ENCODE measurements at places on chromosomes 7 and 10. TPM values are rescaled to one million over a fixed set of nuclear protein-coding genes. Genes with fewer than 3 reads are reported as not detected.
A peak's percentile ranks its signal among the peaks of the same experiment; 100 is the strongest.

Gene TRIM50
- total RNA-seq: not detected

Gene PRKCQ
- not detected for total RNA-seq

Gene TAC1
- not detected for total RNA-seq

Gene TMEM184A
- under 0.01 TPM for total RNA-seq

Gene POLR2J2
- total RNA-seq: 8.3 TPM

Gene CCDC201
- total RNA-seq: not detected

Gene LMOD2
- not detected for total RNA-seq

Gene CNTNAP2
- total RNA-seq: 7.6 TPM

Gene GPR15LG
- not detected for total RNA-seq

Gene HOXA3
- total RNA-seq: 4.0 TPM

Gene PRKAR2B
- total RNA-seq: 2.5 TPM

DNA sequence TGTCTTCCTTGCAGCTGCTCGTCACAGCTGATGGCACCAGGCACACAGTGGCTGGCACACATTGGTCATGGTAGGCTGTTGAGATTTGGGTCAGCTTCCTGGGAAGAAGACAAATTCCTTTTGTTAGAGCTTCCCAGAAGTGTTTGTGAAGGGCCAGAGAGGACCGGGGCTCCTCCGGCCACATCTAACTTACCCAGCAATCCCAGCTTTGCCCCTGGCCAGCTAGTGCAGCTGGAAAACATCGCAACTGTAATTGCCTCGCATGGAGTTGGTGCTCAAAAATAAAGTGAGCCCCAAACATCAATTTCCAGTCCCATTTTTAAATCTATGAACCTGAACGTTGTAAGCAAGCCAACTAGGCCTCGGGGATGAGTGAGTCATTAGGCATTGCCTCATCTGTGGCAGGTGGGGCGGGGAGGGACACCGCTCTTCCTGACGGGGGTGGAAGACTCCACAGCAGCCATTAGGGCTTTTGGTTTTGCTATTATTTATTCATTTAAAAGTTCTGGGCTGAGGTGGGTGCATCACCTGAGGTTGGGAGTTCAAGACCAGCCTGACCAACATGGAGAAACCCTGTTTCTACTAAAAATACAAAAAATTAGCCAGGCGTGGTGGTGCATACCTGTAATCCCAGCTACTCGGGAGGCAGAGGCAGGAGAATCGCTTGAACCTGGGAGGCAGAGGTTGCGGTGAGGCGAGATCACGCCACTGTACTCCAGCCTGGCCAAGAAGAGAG lies 12.4 kb downstream of the CPA5 start:
- DNase-seq: peak; percentile 62

DNA sequence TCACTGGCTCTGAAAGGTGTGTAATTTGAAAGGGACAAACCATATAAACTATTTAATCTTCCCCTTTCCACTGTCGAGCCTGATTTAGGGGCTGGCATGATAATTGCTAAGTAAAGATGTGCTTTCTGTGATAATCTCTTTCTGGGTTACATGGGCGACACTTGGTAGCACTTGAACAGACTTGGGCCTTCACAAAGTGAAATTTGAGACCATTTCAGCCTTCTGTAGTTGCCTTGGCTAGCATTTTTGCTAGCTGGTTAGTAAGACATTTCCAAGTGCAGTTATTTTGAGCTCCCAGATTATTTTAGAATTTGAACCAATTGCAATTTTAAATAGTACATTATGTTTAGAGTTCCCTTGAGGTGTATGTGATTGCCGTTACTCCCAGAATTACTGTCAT lies 432.7 kb upstream of the GALNT17 start:
- DNase-seq: no peak

- DNase-seq: no peak
These were observed 209.4 kb upstream of the FOXK1 start for GRCh38 chr7:4472728-4473127.

GRCh38 chr10:126924915-126925300 lies 19.7 kb downstream of the DOCK1 start:
- peak; percentile 92 for DNase-seq

GRCh38 chr7:140004672-140005071 lies 58.1 kb downstream of the PARP12 start:
- DNase-seq: no peak

GRCh38 chr7:139340808-139341057 lies 404 bp upstream of the FMC1 start:
- DNase-seq: no peak

DNA sequence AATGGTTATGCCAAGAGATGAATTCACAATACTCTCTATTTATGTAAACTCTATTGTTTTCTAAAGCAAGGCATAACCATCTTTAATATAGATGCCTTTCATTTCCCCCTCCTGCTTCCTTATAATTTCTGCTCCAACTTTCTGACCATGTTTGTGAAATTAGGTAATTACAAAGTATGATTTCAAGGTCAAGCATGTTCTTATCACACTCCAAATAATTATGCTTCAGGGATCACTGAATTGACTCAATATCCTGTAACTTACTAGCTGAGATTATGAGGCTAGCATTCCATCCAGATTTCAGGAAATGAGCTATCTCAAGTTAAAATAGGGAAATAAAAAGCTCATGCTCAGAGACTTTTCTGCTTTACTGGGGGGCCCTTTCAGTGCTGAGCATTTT lies 655.9 kb upstream of the IGFBP3 start:
- no peak for DNase-seq

GRCh38 chr10:31939797-31940708 lies 11.4 kb upstream of the ARHGAP12 start:
- no peak for DNase-seq

DNA sequence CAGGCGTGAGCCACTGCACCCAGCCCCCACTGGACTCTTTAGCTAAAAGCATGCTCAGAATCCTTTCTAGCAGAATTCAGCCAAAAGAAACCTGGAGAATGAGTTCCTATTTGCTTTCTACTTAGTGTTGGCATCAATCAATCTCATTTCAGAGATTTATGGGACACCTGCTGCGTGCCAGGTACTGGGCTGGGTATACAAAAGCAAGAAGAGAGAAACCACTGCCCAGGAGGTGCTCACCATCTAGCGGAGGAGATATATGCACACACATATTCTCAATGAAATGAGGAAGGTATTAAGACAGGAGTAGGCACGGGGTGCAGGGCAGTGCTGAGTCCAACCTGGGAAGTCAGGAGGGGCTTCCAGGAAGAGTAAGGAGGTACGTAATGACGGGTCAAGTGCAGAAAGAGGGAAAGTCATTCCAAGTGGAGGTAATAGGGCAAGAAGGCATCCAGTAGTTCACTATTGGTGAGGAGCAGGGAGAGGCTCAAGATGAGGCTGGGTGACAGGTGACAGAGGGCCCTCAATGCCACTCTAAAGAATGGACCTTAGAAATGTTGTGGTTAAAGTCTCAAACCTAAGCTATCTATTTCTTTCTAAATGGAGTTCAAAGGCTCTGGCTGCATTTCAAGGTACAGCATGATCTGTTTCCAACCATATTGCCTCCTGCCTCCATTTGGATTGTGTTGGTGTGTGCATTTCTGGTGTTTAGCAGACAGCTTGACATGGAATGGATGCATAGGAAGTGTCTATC lies 22.1 kb downstream of the ABLIM1 start:
- no peak for DNase-seq

DNA sequence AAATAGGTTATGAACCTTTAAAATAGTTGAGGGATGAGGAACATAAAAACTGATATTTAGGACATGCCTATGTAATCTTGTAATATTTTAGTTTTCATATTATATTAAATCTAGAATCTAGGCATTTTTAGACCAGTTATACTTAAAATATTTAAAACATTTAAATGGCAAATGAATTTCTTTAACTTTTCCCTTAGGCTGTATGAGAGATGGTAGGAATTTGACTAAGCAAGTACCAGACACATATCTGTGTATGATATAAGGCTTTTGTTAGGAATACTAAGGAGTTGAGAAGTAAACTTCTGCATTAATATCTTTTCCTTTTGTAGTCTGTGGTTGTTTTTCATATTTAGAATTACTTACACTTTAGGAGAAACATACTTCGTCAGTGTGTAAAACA lies 25.1 kb downstream of the SEPTIN7 start:
- DNase-seq: no peak

DNA sequence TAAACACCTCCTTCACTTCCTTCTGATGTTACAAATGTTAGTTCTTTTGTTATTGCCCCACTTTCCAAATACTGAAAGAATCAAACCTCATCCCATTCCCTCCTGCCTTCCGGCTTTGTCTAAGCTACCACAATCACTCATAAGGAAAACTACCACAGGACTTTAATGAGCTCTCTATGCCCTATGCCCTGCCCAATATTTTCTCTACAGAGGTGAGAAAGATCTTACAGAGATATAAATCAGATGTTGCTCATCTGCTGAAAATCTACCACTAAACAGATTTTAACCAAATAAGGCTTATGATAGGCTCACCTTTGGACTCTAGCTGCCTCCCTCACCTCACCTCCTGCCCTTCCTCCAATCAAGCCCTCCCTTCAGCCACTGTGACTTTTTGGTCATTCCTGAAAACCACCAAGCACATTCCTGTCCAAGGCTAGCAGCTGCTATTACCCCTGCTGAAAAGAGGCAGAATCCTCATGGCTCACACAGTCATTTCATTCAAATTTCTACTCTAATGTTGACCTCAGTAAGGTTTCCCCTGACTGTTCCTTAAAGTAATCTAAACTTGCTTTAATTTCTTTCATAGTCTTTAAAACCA lies 7.7 kb downstream of the ZNF33B start:
- DNase-seq: no peak

GRCh38 chr7:119472408-119473038 lies 800.5 kb upstream of the KCND2 start:
- no peak for DNase-seq

GRCh38 chr10:2831509-2831908 lies 235.8 kb upstream of the PFKP start:
- DNase-seq: no peak

DNA sequence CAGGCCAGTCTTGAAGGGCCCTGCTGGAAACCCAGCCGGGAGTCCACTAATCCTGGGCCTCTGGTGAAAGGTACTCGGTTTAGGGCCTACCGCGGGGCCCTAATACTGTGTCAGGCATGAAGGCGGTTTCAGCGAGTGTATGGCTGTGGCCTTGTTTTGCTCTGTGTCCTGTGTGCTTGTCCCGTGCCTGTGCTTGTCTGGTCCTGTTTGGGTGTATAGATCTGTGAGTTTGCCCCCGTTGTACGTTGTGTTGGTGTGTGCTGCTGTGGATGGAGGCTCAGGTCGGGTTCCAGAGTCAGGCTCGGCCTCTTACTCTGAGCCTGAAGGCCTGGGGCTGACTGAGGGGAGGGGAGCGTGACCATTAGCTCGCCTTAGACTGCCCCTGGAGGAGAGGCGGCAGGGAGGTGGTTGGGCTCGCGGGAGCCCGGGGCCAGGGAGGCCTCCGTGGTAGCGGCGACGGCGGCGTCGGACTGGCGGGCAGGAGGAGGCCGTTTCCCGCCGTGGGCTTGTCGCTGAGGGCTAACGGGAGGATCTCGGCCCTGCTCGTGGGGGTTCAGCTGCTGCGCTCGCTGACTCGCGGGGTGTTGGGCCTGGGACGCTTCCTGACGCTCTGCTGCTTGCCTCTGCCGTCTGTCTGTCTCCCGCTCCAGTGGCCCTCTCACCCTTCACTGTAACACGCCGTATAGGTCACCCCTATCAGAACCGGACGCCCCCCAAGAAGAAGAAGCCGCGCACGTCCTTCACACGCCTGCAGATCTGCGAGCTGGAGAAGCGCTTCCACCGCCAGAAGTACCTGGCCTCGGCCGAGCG lies 2.6 kb downstream of the TLX1 start:
- peak; percentile 87 for DNase-seq

- DNase-seq: peak; percentile 14
These were observed 357.1 kb downstream of the PCLO start for GRCh38 chr7:82805527-82805960.

Measured in osteoblast (primary cell).